ENCODE measurements at places on chromosomes 6 and 20. TPM values are rescaled to one million over a fixed set of nuclear protein-coding genes. Genes with fewer than 3 reads are reported as not detected.

DNA sequence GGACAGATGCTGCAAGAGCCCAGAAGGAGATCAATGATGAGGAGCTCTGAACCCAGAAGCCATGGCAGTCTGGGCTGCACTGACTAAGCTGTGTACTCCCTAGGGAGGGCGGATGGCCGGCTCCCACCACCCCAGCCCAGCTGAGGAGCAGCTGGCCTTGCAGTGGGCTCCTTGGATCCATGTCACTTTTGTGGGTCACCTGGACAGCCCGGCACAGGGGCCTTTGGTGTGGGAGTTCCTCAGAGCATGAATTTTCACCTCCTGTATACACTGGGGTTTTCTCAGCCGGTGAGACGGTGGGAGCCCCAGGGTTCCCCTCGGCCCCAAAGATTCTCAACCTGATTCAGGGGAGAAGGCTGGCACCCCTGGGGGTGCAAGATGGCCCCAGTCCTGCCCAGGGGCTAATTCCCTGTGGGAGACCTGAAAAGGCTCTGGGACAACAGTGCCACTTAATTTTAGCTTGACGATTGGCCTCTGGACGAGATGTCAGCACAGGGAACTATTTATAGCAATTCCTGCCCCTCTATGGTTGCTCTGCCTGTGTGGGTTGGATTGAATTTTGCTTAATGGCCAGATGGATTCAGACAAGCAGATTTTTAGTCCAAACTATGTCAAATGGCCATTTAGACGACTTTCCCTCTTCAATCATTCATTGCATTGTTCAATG, 121.6 kb upstream of the PMEPA1 start:
- DNase-seq = no peak

- DNase-seq = no peak
These were observed 91.9 kb downstream of the FLRT3 start for GRCh38 chr20:14245368-14245970.

DNA sequence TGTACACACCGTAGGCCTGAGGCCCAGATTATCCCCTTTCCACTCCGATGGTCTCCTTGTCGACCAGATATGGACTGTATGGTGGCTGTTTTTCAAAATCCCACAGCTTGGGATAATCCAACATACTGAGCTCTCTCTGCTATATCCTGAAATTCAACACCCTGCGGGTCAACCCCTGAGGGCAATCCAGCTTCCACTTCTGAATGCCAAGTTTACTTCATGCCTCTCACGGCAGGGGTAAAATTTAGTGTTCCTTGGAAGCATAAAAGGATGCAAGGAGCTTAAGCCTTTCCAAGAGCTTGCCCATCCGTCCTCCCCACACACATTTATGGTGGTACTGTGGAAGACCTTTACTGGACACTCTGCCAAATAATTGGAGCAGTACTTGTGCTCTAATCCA, 90.7 kb downstream of the PLG start:
- no peak for DNase-seq

- DNase-seq = no peak
These were observed 10.9 kb upstream of the GCM1 start for GRCh38 chr6:53159558-53159957.

The SNAP25 gene
- total RNA-seq = 14.2 TPM
